ENCODE measurements at places on chromosomes 1 and 21.

- no peak for DNase-seq
Observed at GRCh38 chr1:109931911-109932636, 21.4 kb downstream of the CSF1 start.

GRCh38 chr1:218880484-218881060 is 293.1 kb upstream of the LYPLAL1 start:
- DNase-seq, result no peak

DNA sequence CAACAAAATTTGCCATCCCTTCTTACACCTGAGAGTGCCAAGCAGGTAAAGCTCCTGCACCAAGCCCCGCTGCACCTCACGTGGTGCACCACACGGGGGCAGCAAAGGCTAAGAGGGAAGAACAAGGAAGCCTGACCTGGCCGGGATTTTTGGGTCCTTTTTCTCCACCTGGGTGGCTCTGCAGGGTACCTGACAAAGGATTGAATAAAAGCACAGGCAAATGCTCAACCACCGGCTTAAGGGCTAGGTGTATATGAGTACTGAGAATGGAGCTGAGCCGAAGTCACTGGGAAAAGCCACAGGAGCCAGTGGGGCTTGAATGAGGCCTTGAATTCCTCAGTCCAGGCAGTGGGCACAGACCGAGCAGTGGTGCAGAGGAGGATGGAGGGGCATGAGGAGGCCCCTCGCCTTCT is 36.4 kb downstream of the ZNF697 start:
- peak; percentile 77 for DNase-seq

DNA sequence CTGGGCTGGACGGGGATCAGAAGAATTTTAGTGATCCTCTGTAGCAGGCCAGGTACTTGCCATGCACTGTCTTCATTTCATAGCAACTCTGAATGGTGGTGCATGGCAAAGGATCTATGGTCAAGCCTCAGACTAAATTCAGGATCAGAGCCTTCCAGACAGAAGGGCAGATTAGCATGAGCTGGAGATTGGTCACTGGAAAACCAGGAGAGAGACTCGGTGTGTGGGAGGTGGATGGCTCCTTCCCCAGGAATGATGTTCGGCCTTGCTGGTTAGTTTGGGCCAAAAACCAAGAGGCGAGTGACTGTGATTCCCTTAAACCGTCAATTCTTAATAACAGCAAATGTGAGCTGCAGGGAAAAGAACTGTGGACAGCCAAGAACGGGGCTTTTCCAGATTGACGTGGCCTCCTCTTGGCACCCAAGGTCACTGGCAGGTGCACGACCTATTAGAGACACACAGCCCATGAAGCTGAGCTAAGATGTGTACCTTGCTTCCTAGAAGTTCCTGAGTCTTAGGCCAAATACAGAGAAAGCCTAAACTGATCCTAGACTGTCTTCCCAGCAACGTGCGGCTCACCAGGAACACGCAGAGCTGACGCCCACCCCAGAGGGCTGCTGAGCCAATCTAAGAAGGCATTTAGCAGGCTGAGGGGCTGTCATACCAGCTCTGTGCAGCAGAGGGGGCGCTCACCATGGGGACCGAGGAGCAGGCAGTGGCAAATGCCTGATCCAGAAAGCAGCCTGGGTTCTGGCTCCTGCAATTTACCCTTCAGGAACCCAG is 18.5 kb downstream of the ALDH4A1 start:
- DNase-seq, result peak; percentile 39

DNA sequence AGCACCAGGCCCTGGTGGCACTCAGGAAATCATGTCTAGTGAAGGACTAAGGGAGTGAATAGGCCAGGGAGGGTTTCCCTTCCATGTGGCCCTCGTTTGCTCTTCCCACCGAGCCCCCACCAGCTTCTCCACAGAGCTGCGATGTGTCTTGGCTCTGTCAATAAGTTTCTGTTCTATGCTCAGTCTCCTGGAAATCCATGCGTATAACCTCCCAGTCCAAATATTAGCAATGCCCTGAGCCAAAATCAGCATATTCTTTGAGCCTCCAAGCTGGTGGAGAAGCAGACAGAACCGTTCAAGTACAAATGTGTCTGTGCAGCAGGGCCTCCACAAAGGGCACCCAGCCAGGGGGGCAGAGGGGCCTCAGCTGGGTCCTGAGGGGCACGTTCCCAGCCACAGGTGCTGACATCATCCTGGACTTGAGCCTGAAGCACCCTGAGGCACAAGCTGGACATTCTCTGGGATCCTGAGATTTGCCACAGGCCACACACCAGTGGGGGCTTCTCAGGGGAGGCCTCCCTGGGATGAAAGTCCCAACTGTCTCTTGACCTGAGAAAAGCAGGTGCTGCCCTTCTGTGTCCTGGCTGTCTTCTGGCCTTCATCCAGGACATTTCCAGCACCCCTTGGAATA is 350.5 kb upstream of the VAMP3 start:
- DNase-seq, result no peak

Data from NCI-H1436 (cell line).